ENCODE measurements at places on chromosomes 11 and 22.

DNA sequence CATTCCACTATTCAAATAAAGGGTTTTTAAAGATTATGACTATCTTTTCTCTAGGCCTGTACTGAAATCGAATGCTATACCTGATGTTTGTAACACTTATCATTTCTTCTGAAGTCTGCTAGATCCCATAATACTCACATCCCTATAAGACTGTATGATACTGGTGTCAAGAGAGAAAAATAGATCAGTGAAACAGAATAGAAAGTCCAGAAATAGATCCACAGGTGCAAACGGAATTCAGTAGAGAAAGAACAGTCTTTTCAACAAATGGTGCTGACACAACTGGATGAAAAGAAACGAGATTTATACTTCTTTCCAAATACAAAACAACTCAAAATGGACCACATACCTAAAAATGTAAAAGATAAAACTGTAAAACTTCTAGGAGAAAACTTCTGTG is 143.2 kb downstream of the APOL5 start:
- DNase-seq = no peak

- no peak for DNase-seq
Observed at GRCh38 chr22:29150701-29151100, 55.0 kb upstream of the EMID1 start.

DNA sequence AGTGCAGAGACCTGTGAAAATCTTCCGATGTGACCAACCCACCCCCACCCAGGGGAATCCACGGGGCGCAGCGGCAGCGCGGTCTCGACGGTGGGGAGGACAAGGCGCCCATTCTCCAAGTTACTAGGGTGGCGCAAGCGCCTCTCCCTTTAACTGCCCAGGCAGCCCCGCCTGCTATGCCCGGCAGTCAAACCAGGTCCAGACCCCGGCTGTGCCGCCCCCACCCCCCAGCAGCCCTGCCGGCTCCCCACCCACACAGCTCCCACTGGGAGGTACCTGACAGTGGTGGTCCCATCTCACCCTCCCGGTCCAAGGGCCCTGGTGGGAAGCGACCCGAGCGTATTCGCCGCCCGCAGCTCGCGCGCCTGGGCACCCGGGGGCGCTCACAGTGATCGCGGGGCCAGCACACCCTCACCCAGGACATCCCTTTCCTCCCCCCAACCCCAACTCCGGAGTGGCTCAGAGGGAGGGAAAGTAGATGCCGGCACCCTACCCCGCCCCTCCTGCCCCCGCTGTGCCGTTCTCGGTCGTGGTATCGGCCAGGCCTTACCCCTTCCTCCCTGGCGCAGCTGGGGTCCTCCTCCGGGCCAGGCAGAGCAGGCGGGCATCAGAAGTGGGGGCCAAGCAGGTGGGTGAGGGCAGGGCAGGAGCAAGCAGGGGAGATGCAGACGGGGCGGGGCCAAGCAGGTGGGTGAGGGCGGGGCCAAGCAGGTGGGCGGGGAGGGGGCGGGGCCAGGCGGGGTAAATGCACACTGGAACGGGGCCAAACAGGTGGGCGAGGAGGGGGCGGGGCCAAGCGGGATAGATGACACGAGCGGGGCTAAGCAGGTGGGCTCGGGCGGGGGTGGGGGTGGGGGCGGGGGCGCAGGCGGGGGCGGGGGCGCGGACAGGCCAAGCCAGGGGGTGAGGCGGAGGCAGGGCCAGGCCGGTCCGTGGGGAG is at the start of gene TRPM5:
Gene TRPM5 (minus strand): TSS at position 634 of the 940 bp plus-strand sequence. CDS start 21,478 bp downstream, outside the sequence.
- no peak for DNase-seq

DNA sequence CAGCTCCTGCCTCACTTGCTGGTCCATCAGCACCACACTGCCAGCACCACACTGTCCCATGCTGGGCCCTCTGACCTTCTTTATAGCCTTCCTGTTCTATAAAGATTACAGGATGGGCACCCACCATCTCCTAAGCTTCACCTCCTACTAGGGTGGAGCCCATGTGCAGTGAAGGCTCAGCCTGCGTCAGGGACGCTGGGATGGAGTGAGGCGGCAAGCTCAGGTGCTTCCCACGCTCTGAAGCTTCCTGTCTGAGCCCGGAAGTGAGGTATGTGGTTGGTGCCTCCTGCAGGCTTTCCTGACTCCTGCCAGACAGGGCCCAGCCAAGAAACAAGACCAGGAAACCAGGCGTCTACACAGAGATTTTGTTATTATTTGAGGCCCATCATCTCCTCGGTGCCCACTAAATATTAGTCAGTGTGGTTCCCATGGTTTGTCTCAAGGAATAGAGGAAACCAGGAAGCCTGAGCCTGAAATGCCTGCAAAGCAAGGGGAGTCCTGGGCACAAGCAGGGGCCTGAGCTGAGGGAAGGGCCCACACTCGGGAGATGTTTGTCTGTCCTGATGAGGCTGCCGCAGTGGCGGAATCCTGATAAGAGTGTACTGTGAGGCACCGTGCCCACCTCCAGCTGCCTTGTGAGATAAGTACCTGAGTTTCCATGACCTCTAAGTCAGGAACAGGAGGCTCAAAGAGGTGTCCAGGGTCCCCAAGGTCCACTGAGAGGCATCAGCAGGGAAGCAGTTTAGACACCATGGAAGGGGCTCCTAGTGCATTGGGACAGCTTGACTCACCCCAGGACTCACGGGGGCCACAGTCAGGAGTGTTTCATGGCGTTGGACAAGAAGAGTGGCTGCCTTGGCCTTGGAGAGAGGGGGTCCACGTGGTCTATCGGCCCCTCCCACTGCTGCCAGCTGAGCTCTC is 22.0 kb downstream of the RSPH14 start:
- no peak for DNase-seq

DNA sequence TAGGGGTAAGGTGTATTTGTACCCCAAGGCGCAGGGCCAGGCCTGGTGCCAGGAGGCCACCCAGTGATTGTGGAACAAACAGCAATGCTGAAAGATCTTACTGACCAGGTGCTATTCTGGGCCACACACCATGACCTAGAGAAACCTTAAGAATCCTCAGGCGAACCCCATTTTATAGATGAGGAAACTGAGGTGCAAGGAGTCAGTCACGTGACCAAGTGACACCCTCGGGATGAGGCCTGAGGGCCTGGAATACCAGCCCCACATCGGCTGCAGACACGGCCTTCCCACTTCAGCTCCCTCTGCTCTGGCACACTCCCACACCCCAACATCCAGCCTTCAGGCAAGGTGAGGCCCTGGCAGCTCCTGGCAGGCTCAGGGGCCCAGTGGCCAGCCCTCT is 13.1 kb downstream of the CABP7 start:
- no peak for DNase-seq

DNA sequence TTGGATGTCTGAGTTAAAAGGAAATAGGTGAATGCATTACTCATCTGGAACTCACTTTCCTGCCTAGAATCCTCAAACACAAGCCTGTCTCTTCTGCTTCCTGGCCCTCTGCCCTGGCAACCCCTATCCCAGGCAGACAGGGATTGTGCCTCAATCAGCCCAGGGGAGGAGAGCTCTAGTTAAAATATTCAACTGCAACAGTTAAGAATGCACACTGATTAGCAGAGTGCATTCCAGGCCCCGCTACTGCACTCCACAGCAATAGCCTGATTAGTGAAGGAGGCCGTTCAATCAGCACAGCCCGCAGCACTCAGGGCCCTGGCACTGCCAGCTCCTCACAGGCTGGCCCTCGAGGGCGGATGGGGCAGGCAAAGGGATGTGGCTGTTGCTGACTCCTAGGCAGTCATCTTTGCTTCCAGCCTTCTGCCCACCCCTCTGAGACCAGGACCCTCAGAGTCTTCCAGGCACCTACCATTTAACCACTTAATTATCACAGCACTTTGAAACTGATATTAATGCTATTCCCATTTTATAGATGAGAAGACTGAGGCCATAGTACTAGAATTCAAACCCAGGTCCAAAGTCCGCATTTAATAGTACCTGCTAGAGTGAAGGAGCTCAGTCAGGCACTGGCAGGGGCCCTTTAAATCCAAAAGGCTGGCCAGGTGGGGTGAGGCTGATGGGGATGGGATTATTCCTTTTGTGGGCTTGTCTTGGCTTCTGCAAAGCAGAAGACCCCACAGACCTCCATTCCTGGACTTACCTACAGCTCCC is 435.3 kb downstream of the SOX6 start:
- DNase-seq = no peak

DNA sequence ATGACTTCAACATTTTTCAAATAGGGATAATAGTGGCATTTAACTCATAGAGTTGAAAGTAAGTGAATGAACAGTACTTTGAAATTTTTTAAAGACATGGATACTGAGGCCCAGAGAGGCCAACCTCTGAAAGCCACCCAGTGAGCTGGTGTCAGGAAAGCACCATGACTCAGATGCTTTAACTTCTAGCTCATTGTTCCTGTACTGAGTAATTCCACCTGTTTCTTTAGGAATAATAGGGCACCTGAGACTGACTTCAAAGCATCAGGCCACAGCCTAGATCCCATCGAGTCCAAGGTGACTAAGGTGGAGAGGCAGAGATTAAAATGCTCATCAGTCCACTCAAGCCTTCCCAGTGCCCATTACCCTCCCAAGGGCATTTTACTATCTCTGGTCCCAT is 491.8 kb upstream of the TENM4 start:
- no peak for DNase-seq

DNA sequence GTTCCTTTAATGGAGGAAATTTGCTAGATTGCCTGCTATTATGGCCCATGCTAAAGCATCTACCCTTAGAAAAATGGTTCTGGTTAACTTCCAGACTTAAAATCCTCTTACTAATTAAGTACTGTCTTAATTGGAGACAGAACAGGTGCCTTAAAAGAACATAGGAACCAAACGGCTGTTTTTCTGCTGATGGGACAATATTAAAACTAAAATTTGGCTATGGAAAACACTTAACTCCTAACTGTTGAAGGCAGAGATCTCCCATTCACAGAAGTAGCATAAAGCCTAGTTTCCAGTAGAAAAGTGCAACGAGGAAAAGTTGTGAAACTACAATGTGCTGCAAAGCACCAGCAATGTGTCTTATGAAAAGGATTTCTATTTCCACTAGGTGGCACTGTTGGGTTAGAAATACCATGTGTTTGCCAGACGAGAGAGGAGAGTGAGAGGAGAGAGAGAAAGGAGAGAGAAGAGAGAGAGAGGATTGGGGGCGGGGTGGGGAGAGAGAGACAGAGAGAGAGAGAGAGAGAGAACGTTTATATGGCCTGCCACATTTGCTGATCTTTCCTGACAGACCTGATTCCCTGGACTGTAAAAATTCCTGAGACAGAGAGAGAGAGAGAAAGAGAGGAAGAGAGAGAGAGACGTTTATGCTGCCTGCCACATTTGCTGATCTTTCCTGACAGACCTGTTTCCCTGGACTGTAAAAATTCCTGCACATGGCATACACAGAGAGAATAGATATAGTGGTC is 51.5 kb downstream of the FAM181B start:
- no peak for DNase-seq

DNA sequence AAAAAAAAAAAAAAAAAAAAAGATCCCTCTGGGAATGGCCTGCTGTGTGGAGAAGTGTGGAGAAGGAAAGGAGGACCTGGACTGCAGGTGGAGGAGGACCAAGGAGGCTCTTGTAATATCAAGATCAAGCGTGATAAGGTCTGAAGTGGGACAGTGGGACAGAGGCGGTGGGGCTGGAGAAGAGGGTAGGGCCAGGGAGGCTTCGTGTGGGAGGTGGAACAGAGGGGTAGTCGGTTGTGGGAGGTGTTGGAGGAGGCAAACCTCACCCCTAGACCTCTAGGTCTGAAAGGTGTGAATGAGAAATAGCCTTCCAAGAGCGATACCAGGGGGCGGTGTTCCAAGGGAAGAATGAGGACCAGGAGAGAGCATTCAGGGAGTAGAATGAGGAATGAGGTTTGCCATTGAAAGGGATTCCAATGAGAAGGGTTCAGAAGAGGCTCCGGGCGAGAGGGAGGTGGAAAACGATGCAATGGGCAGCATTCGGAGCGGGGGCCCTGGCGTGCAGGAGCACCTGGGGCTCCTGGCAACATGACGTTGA is 44.2 kb downstream of the MCHR1 start:
- no peak for DNase-seq

DNA sequence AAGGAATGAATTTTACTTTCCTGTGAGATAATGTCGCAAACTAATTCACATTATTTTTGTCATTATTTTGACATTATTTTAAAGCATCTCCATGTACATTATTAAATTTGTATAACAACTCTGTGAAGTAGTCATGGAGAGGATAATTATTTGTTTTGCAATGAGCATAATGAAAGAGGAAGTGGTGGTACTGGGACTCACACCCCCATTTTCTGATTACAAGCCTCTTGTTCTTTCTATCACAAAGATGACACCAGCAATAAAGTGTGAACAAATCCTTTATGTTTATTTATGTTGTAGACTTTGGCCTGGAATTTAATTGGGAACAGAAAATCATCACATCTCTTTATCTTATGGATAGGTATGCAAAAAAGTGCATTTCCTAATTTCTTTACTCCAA is 522.6 kb downstream of the TMEM135 start:
- DNase-seq = no peak

DNA sequence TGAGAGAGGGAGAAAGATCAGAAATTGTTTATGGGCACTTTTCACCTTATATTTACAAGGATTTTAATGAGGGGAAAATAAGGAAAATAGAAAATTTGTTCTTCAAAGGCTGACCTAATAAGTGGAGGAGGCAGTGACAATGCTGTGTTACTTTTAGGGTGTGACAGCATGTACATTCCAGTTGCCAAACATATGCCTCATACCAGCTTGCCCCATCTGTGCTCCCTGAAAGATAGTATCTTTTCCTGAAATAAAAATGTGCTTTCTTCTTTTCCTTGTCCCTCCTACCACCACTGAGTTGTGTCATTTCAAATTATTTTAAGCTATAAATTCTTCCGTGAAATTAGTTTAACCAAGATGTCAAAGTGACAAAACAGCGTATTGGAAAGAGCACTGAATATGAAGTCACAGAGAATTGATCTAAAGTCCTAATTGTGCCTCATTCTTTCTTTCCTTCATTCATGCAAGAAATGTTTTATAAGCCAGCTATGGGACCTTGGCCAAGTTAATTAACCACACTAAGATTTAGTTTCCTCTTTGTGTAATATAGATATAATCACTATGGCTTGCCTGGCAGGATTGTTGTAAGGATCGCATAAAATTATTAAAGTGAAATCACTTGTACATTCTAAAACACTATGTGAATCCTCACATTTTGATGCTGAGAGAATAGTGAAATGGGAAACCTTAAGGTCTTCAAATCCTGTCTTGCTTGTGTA is 1307.5 kb upstream of the TENM4 start:
- DNase-seq = no peak
